ENCODE measurements at places on chromosomes 11 and 22.
A peak's percentile ranks its signal among the peaks of the same experiment; 100 is the strongest.

GRCh38 chr11:118634431-118635236 lies 27.2 kb downstream of the PHLDB1 start:
- DNase-seq, result peak; percentile 84

DNA sequence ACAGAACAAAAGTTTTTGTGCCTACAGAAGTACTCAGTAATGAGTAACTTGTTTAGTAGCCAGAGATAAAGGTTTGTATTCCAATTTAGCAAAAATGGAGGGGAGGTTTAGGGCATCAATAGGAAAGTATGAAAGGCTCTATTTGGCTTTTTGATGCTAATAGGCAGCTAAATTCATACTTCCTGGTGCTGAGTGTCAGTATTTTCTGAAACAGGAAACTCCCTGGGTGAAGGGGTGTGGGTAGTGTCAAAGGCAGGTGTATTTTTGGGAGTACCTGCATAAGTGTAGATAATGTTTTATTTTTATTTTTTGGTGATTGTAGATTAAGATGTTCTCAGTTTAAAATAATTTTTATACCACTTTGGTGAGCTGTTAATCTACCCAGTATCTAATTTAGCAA lies 29.3 kb upstream of the MMP7 start:
- DNase-seq, result no peak

GRCh38 chr11:47620836-47621378 lies 21.5 kb downstream of the MTCH2 start:
- DNase-seq, result no peak

GRCh38 chr11:61873588-61874376 lies 17.6 kb downstream of the FADS3 start:
- no peak for DNase-seq

- no peak for DNase-seq
Measured at GRCh38 chr11:119538753-119539152, 115.8 kb upstream of the THY1 start.

DNA sequence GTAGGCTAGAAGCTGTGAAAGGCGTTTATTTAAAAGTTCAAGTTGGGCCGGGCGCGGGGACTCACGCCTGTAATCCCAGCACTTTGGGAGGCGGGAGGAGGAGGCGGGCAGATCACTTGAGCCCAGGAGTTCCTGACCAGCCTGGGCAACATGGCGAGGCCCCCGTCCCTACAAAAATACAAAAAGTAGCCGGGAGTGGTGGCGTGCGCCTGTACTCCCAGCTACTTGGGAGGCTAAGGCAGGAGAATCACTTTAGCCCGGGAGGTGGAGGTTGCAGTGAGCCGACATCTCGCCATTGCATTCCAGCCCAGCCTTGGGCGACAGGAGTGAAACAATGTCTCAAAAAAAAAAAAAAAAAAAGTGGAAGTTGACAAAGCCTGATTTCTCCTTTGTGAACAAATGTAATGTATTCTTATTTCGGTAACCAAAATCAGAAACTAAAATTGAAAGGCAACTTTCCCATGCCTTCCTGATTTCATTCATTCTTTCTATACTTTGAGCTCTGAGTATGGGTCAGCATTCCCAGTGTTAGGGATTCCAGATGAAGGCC lies 825 bp downstream of the PTPMT1 start:
- no peak for DNase-seq

GRCh38 chr11:362642-363442 lies 6.5 kb upstream of the B4GALNT4 start:
- DNase-seq, result no peak

GRCh38 chr11:117892651-117893050 lies 16.2 kb upstream of the FXYD6 start:
- no peak for DNase-seq

GRCh38 chr11:79212741-79213190 lies 228.1 kb downstream of the TENM4 start:
- DNase-seq, result no peak

DNA sequence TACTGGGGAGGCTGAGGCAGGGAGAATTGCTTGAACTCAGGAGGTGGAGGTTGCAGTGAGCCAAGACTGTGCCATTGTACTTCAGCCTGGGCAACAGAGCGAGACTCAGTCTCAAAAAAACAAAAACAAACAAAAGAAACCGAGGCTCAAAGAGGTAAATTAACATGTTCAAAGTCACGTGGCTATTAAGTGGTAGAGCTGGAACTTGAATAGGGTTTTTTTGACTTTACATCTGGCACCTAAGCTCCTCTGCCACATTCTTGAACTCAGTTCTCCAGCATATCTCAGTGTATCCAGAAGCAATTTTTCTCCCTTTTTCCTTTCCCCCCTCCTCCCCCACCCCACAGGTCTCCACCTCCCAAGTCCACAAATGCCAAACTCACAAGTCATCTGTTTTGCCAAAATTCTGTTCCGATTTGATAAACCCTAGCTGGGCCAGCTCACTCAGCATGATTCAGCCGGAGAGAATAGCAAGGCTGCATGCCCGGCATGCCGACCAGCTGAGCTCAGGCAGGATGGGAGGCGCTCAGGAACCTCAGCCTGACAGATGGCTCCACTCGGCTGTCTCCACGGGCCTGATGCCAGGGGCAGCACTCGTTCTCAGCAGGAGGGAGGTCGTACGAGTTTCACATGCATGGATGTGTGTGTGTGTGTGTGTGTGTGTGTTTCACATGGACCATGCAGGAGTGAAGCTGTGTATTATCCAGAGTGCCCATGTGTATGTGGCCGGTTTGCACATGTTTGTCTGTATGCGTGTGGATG lies 63.2 kb upstream of the RRAS2 start:
- DNase-seq, result peak; percentile 29

DNA sequence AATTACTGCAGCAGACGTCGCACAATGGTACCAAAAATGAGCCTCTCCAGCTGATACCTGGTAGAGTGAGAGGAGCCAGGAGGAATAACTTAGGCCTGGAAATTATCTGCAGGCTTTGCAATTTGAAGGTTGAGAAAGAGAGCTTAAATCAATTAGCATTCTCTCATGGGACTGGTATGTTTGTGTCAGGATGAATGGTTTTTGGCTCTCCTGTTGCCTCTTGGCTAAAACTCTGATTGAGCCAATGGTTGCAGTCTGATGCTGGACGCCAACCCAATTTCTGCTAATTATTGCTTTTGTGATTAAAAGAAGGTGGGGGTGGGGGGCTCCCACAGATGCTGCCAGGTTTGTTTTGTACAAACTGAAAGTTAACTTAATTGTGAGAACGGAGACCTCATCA lies 12.5 kb upstream of the NELL1 start:
- DNase-seq, result peak; percentile 22

GRCh38 chr11:43573873-43574272 lies 106.7 kb upstream of the HSD17B12 start:
- no peak for DNase-seq

DNA sequence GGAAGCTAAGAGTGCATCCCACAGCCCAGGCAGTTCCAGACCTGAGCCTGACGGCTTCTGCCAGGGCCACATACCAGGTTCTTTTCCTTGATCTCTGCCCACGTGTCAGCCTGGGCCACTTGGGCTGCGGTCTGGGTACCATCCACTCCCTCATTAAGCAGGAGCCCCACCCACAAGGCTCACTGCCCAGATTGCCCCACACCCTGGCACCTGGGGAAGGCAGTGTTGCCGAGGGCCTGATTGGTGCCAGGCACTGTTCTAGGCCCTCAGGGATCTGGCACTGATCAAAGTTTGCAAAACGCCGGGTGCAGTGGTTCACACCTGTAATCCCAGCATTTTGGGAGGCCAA lies 15.4 kb downstream of the GGA1 start:
- DNase-seq, result no peak

DNA sequence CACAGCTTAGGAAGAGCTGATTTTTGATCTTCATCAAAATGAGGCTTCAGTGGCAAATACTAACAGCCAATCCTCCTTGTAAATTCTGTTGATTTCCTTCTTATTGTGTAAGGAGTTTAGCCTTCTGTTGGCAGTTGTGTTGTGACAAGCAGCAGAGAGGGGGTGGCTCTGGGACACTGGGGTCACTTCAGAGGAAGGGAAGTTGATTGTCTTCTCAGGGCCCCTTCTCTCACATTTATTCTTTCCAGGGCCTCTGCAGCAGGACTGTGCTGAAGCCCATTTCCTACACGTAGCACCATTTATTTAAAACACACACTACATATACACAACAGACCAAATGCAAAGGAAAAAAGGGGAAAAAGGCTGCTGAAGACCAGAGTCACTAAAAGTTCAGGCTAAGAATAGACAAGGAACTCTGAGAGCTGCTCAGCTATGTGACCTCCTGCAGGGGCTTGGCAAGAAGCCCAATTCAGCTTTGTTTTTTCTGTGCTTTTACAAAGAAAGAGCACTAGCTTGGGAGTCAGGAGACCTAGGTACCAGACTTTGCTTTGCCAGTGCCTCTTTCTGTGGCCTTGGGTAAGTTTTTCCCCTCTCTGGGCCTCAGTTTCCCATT lies 28.3 kb upstream of the UPB1 start:
- DNase-seq, result no peak

GRCh38 chr22:37739035-37739434 lies 42.2 kb downstream of the TRIOBP start:
- no peak for DNase-seq

- no peak for DNase-seq
Measured at GRCh38 chr22:45425531-45426265, 12.2 kb downstream of the RIBC2 start.

- DNase-seq, result no peak
Measured at GRCh38 chr11:61004761-61005181, 33.3 kb downstream of the CD6 start.
